ENCODE measurements at places on chromosomes 2 and 18.
A peak's percentile ranks its signal among the peaks of the same experiment; 100 is the strongest.

DNA sequence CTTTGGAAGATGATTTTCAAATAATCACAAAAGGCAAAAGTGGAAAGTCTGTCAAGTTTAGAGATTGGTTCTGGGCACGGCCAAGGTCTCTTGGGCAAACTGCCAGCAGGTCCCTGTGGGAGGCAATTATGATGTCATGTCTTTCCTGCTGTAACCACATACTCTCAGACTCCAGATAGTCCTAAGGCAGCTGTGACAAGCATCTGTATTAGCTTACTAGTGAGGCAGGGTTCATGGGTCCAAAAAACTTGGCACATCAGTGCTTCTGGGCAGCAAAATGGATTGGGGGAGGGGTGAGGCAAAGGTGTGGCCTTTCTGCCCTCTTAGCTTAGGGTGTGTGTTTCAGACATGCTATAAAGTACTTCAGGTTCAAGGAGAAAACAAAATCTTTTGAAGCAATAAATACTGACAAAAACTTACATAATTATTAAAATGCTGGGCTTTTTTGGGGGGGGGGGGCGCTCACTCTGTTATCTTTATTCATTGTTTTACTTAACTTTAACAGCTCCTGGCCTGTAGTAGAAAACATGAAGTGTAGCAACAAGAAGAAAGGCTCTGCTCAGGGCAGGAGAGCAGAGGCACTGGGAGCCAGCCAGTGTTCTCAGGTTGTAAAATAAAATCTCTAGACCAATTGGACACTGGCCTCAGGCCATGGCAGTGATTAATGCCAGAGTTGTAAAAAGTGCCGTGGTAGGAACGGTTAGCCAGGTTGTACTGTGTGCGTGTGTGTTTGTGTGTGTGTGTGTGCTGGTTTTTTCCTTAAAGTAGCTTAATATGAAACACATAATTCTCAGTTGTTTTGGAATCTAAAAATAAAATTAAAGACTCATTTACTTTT lies 14.3 kb upstream of the TANC1 start:
- DNase-seq, result peak; percentile 95

DNA sequence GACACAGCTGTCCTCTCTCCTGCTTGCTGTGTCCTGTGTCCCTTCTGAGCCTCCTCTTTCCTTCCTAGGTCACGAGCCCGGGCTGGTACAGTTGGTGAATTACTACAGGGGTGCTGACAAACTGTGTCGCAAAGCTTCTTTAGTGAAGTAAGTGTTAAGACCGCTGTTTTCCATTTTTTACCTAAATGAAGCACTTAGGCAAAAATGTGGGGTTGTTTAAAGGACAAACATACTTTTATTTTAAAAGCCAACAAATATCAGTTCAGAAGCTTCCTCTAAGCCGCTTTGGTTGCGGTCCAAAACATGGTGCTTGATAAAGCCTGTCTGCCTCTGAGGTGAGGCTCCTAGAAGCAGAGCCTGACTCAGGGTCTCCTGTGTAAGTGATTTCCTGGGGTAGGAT lies 3.9 kb downstream of the TTL start:
- no peak for DNase-seq

- peak; percentile 43 for DNase-seq
Observed at GRCh38 chr18:49100226-49100968, 149.6 kb upstream of the SMAD7 start.

DNA sequence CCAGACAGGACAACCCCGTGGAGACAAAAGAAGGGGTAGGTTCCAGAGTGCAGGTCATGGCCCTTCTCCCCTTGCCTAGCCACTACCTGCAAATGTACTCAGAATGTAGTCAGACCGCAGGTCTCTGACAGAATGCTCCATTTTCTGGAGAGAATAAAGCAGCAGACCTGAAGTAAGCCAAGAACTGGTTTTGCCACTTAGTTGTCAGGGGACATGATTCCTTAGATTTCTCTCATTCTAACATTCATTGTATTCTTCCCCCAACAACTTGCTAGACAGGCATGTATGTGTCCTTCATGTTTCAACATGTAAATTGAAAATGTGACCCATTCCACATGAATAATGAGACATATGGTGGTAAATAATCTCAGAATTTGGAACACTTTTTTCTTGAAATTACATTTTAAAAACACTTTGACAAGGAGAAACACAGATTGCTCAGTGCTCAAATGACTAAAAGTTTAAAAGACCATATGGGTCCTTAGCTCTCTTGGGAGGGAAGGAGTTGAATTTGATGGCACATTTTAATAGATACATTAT lies 142.4 kb downstream of the CCBE1 start:
- no peak for DNase-seq

GRCh38 chr2:39476524-39476923 lies 39.4 kb upstream of the MAP4K3 start:
- no peak for DNase-seq

GRCh38 chr2:189803431-189803830 lies 19.2 kb downstream of the PMS1 start:
- DNase-seq, result peak; percentile 42

GRCh38 chr2:233418761-233419546 lies 64.7 kb downstream of the DGKD start:
- peak; percentile 53 for DNase-seq
